Left lobe of liver (tissue), 2 donors: ENCODE measurements at places on chromosomes 11 and 22.
A peak's percentile ranks its signal among the peaks of the same experiment; 100 is the strongest.

- no peak for DNase-seq
Measured at GRCh38 chr11:44300844-44301563, 8.9 kb downstream of the ALX4 start.

GRCh38 chr11:662689-663274 lies 25.7 kb downstream of the DRD4 start:
- peak; percentile 79 for DNase-seq

GRCh38 chr11:22432291-22433093 lies 94.3 kb downstream of the SLC17A6 start:
- no peak for DNase-seq

- no peak for DNase-seq
Measured at GRCh38 chr11:2138431-2139122, 612 bp downstream of the IGF2 start.

DNA sequence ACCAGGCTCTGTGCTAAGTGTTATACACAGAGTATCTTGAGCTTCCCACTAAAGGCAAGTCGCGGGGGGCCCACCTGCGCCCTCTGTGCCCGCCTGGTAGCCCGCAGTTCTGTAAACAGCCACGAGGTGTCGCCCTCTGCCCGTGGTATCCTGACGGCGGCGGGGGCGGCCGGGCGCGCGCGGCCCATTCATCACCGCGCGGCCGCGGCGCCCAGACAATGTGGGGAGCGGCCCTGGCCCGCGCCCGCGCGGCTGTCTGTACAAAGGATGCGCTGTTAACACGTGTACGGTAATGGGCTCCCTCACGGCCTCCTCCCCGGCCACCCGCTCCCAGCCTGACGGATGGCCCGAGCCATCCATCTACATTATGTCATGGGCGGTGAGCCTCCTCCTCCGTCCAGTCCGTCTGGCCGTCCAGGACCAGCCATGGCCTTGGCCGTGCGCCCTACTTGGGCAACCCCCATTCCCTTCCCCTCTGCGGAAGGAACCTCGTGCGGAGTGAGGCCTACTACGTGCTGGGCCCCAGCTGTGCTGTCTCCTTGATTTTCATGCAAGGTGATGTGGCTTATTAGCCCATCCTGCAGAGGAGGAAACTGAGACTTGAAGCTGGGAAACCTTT lies 99.4 kb downstream of the MIAT start:
- peak; percentile 52 for DNase-seq

GRCh38 chr11:126098204-126098769 lies 35.6 kb upstream of the CDON start:
- DNase-seq = no peak

GRCh38 chr22:30602049-30602448 lies 4.9 kb upstream of the TCN2 start:
- DNase-seq = no peak
